ENCODE measurements at places on chromosomes 13 and 19.

- no peak for DNase-seq
Observed at GRCh38 chr19:35623327-35624010, 5.4 kb upstream of the RBM42 start.

- no peak for DNase-seq
Observed at GRCh38 chr13:113928685-113929627, 44.9 kb downstream of the C13orf46 start.

- no peak for DNase-seq
Observed at GRCh38 chr13:98366010-98366409, 188.9 kb upstream of the RNF113B start.

DNA sequence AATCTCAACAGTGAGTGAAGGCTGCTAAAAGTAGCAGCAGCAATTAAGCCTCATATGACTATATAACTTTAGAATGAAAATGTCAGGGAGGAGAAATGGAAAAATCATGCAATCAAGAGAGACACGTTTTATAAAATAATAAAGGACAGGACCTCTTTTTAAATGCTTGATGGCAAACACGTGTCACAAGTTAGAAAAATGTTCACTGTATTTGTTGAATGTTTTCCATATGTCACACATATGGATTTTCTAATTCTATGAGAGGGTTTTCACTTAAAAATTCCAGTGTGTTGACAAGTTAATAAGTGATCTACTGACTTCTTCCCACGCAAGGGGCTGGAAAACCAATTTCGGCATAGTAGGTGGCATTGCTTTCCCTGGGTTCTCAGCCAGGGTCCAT lies 27.7 kb upstream of the KCTD12 start:
- DNase-seq: no peak

DNA sequence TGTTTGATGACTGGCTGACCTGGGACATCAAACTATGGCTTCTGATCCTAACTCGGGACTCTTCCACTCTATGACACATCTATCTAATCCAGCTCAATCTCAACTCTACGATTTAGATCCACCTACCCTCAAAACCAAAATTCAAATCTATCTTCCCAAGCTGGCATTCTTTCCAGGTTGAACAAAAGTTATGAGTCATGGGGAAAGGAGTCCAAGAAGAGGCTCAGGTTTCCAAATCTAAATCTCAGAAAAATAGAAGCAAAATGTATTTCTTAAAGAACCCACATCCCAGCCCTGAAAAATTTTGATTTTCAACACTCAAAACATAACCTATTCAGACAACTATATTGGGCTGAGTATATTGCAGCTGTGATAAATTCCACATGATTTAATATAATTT lies 143.9 kb upstream of the IPO5 start:
- peak; percentile 38 for DNase-seq

DNA sequence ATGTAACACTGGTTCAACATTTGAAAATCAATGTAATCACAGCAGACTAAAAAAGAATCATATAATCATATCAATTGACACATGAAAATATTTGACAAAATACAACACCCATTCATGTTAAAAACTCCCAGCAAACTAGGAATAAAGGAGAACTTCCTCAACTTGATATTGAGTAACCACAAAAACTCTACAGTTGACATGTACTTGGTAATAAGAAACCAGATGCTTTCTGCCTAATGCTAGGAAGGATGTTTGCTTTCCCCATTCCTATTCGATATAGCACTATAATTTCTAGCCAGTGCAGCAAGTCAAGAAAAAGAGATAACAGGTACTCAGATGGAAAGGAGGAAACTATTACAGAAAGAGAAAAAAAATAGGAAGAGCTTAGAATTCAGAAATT lies 26.9 kb downstream of the UFM1 start:
- no peak for DNase-seq

DNA sequence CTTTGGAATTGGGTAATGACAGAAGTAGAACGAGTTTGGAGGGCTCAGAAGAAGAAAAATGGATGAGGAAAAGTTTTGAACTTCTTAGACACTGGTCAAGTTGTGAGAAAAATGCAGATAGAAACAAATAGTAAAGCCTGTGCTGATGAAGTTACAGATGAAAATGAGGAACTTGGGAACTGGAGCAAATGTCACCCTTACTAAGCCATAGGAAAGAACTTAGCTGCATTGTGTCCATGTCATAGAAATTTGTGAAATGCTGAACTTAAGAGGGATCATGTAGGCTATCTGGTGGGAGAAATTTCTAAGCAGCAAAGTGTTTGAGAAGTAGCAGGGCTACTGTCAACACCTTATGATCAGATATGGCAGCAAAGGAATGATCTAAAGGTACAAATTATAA lies 289.2 kb upstream of the PCDH9 start:
- no peak for DNase-seq

DNA sequence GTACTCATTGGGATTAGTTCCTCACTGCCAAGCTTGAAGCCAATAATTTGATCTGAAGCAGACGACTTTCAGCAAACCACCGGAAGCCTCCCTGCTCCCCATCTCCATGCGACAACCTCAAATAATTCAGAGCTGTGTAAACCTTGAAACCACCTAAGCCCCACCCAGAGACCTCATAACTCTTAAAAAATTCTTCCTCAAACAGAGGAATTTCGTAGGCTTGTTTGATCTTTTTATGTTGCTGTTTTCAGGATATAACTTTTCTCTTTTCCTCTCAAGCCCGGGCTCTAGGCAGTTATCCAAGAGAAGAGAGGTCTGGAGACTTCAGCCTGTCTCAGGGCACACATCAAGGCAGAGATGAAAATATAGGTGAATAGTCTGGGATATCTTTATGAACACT lies 311.6 kb downstream of the KCNRG start:
- peak; percentile 5 for DNase-seq

- DNase-seq: no peak
Observed at GRCh38 chr13:51534041-51534817, 50.0 kb upstream of the WDFY2 start.

DNA sequence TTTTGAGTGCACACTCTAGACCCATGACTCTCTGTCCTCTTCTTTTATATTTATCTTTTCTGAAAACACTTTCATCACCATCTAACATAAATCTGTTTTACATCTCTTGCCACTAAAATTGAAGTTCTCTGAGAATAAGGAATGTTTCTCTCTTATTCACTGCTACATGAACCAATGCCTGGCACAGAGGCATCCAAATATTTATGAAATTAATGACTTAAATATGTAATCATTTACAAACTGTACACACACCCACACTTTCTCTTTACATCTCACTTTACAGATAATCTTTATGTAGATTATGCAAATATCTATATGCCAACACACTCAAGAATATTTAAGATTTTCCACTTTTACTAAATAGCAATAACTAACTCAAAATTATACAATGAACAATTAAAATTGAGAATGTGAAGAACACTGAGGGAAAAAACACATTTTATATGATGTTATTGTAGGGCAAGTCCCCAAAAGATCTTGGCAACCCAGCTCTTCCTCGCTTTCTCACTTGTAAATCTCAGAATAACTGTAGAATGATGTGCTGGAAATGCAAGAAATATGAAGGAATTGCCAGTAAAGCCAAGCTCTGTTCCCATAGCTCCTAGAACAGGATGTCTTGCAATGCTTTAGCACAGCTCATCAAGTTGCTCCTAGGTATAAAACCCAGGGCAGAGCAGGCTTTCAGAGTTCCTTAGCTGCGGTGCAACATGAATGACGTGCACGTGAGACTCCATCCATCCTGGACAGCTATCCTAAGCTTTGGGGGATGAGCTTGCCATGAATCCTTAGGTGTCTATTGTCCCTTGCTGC lies 50.7 kb downstream of the UGGT2 start:
- DNase-seq: no peak

DNA sequence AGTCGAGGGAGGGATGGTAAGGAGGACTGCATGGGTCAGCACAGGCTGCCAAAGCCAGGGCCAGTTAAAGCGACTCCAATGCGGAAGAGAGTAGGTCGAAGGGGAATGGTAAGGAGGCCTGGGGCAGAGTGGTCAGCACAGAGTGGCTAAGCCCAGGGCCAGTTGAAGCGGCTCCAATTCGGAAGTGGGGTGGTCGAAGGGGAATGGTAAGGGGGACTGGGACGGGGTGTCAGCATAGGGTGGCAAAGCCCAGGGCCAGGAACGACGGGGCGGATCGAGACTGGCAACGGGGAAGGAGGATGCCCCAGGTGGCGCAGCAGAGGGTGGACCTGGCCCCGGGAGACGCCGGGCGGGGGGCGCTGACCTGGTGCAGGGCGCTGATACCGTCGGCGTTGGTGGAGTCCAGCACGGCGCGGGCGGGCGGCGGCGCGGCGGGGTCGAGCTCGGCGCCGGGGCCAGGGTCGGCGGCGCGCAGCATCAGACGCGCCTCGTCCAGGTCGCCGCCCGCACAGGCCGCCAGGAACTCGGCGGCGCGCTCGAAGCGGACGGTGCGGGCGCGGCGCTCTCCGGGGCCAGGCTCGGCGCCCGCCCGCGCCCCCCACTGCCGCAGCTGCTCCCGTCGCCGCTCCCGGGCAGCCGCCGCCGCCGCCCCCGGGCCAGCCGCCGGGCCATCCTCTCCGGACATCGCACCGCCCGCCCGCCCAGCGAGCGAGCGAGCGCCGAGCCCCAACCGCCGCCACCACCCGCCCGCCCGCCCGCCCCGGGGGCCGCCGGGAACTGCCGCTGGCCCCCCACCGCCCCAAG lies at the start of gene PPP1R12C:
PPP1R12C (minus strand) TSS at position 779 of the 804 bp plus-strand sequence; CDS start at position 685, 94 bp downstream.
- no peak for DNase-seq

DNA sequence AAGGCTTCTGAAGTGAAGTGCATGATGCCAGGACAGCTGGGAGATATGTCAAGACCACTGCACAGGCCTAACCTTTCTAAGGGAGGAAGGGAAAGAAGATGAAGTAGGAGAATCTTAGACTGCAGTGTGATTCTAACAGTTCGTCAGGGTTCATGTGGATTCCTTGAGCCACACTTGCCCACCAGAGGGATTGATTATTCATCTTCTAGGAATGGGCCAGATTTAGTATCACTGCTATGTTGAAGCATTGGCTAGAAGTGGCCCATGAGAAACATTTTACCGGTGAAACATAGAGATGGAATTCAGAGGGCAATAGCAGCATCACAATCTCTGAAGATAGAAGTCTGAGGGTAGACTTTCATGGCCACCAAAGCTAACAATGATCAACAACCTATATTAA lies 550.8 kb upstream of the SLITRK1 start:
- DNase-seq: no peak

DNA sequence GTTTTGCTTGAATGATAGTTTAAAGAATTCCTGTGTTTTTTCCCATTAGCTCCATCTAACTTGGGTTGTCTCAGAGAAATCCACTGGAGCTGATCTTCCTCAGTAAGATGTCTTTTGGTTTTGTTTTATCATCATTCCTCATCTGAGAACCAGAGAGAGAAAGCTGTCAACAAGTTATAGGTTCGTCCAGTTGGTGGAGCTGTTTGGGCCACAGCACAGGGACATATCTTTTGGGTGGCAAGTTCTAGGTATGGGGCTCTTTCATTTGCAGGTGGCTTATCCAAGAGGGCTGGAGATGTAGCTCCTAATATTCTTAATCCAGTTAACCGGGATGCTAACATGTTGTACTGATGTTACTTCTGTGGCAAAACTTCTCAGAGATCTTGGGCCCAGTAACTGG lies 174.2 kb downstream of the KCNRG start:
- no peak for DNase-seq

- no peak for DNase-seq
Observed at GRCh38 chr13:109166804-109167203, 537.4 kb downstream of the MYO16 start.

DNA sequence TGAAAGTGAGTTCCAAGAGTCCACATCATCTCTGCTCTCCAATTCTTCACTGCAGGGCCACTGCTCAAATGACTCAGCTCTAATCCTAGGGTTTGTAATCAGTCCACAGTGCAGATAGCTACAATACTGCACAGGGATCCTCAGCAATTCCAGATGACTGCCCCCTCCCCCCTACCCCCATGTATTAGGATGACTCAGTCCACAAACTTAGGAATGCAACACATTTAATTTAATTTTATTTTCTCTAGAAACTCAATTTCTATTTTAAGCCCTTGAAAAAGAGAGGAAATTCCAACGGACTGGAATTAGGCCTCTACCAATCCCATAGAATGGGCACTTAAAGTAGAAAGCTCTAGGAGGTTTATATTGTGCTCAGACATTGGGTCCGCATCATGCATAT lies 173.8 kb upstream of the SOX21 start:
- peak; percentile 9 for DNase-seq

DNA sequence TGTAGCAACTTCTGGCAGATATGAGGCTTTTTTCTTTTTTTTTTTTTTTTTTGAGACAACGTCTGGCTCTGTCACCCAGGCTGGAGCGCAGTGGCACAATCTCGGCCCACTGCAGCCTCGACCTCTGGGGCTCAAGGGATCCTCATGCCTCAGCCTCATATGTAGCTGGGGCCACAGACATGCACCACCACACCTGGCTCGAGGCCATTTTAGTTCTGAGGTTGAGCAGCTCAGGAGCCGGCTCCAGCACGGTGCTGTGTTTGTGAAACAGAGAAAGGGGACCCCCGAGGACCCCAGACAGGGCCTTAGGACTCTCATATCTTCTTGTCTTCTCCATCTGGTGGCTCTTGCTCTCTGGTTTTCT lies 3.4 kb upstream of the FLT3LG start:
- DNase-seq: no peak

DNA sequence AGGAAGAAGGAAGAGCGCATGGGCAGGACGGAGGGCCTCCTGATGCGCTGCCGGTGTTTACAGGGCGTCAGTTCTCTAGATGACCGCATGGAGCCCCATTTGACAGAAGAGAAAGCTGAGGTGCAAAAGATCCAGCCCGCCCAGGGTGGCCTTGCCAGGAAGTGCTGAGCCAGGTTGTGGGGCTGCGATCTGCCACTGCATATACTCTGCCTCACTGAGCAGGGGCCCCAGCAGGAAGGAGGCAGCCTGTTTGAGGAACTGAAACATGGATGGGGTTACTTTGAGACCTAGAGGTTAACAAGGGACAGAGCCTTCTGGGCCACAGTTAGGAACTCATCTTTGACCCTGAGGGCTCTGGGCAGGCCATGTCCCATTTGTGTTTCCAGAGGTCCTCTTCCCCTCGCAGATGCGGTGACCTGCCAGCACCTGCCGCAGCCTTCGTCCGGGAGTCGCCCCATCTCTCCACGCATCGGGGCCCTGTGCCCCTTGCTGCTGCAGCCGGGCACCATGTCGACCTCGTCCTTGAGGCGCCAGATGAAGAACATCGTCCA lies 3.2 kb downstream of the EPN1 start:
- no peak for DNase-seq

- no peak for DNase-seq
Observed at GRCh38 chr13:45396533-45397095, 21.6 kb downstream of the SLC25A30 start.

GRCh38 chr19:45670670-45671453 lies 2.8 kb downstream of the GIPR start:
- peak; percentile 71 for DNase-seq

- no peak for DNase-seq
Observed at GRCh38 chr13:87311165-87311564, 360.0 kb upstream of the SLITRK5 start.

- DNase-seq: peak; percentile 69
Observed at GRCh38 chr13:77492982-77493381, 42.5 kb upstream of the SCEL start.

DNA sequence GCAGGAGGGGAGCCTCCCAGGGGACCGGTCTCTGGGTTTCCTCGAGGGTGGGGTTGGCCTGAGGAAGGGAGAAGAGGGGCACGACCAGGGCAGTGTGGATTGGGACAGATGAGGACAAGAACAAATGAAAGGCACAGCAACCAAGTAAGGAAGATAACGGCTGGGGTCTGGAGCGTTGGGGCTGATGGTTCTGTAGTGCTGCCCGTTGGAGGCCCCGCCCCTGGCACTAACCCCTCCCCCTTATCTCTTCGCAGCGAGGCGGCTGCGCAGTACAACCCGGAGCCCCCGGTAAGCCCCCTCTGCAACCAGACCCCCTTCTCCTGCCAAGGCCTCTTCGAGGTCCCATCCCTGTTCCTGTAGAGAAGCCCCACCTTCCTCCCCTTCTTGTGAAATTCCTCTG lies 2.2 kb downstream of the CAPNS1 start:
- DNase-seq: no peak
